ENCODE measurements at places on chromosomes 3 and 15.

DNA sequence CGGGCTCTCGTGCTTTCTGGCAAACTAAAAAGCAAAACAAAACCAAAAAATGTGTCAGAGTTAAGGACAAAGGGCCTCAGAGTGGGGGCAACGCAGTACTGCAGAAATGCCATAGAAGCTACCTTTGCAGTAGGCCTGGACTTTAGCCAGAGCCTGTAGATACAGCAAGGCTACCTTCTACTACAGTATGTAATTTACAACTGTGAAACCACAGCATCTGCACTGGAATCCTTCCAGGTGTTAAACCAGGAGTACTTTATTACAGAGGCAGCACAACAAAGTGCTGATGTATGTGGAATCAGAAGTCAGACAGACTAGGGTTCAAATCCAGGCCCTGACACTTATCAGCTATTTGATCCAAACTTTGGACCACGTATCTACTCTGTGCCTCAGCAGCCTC is 34.9 kb downstream of the RUBCN start:
- DNase-seq = no peak

DNA sequence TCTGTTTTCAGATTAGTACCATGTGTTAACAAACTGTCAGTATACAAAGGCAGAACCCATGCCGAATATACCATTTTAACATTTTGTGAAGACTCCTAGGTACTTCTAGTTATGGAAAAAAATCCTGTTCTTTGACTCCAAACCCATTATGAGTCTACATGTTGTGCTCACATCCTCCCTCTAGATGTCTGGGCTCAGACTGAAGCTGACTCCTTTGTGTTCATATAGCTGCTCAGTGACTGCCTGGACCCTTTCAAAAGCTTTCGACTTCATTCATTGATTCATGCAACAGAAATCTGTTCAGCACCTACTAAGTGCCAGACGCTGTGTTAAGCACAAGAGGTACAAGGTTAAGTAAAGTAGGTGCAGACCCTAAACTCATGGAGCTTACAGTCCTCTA is 60.5 kb downstream of the MEGF11 start:
- DNase-seq = no peak

DNA sequence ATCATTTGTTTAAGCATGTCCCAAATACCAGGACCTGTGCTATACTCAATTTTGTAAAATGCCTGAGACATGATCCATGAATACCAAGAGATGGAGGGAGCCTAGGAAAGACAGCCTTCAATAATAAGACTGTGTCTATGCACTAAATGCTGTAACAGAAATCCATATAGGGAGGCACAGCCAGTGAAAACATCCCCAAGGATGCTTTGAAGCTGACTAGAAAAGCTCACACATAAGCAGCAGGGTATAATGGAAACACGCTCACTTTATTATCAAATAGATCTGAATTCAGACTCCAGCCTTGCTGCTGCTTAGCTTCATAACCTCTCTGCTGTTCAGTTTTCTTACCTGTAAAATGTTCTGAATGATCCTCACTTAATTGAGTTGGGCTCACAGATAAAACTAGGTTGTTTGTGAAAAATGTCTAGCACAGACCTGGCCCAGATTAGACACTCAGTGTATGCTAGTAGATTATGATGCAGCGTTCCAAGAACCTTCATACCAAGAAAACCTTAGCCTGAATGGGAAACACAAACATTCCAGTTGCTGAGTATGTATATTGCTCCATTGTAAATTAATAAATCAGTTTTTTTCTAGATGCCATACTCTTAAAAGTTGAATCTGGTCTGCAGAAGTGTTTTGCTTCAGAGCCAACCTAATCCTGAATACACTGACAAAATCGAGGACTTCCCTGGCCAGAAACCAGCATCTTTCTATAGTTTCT is 3.8 kb upstream of the LARP6 start:
- DNase-seq = no peak

GRCh38 chr15:83721981-83722380 is 68.1 kb downstream of the ADAMTSL3 start:
- no peak for DNase-seq

DNA sequence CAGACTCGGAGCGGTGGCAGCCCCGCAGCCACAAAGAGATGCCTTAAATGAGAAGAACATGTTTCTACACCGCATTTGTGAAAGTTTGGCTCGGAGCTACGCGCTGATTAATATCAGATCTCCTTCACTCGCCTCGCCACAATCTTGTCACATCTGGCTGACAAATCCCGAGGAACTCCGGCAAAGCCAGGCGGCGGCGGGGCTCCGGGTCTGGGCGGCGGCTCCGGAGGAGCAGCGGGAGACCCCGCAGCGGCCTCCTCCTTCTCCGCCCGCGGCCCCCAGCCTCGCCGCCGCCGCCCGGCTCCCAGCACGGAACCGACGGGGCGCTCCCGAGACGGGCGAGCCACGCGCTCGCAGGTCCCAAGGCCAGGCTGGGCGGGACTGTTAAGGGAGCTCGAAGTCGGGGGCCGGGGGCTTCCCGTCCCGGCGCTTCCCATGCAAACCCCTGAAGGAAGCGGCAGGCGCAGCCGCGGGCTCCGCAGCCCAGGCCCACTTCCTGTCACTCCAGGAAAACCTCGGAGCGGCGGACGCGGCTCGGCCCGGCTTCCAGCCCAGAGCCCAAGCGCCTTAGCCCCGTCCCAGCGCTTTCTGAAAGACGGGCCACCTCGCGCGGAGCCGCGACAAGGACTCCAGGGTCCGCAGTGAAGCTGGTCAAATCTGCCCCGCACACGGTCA is 1.2 kb downstream of the BNC1 start:
- DNase-seq = no peak

- no peak for DNase-seq
Observed at GRCh38 chr3:107458871-107459270, 63.9 kb upstream of the BBX start.

DNA sequence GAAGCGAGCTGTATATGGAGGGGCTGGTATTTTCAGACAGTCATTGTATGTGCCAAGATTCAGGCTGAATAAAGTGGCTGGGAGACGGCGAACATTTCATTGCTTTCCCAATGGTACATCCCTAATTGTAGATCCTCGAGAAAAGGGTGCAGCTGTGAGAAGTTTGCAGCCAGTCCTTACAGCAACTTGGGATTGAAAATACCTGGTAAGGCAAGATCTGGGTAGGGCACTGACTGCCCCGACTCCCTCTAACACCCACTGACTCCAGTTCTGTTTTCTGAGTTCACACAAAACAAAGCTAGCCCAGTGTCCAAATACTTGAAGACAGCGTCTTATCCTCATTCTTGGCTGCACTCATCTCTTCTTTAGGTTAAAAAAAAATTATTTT is 63.7 kb downstream of the EDEM1 start:
- no peak for DNase-seq

DNA sequence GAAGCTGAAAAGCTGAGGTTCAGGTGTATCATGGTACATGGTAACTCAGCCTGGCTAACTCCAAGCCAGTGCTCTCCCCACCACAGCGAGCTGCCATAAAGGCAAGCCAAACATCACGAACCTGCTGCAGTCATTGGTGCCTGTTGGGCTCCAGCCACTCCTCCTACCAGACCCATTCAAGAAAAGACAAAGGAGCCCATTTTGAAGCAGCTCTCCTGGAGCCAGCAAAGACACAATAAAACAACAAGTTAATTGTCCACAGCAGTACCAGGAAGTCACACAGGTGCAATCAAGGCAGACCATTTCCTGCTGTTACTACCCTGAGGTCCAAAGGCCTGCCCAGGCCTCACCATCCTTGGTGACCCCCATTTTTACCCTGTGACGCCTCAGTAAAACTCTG is 77.6 kb downstream of the DAPK2 start:
- DNase-seq = no peak

- no peak for DNase-seq
Observed at GRCh38 chr3:14393440-14394106, 8.8 kb upstream of the SLC6A6 start.

DNA sequence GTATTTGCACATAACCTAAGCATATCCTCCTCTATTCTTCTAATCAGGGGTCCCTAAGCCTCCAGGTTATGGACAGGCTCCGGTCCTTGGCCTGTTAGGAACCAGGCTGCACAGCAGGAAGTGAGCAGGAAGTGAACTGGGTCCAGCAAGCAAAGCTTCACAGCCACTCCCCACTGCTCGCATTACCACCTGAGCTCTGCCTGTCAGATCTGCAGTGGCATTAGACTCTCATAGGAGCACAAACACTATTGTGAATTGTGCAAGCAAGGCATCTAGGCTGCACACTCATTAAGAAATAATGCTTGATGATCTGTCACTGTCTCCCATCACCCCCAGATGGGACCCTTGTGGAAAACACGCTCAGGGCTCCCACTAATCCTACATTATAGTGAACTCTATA is 9.8 kb downstream of the MSL2 start:
- no peak for DNase-seq

- DNase-seq = no peak
Observed at GRCh38 chr3:124854009-124854408, 33.2 kb downstream of the ITGB5 start.

GRCh38 chr3:9732080-9732739 is 675 bp downstream of the BRPF1 start:
- no peak for DNase-seq

DNA sequence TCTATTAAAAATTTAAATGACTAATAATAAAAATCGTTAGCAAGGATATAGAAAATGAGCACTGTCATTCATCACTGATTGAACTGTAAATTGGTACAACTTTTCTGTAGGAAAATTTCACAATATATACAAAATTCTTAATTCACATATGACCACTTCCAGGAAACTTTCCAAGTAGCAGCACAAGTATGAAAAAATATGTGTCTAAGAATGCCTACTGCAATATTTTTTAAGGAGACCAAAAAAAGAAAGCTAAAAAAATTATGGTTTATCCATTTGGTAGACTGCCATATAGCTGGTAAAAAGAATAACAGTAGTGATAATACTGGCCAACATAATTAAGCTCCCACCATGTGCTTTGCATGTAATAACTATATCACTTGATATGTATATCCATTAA is 59.2 kb downstream of the KLHL6 start:
- no peak for DNase-seq

- no peak for DNase-seq
Observed at GRCh38 chr3:56782215-56782614, 19.5 kb downstream of the ARHGEF3 start.

DNA sequence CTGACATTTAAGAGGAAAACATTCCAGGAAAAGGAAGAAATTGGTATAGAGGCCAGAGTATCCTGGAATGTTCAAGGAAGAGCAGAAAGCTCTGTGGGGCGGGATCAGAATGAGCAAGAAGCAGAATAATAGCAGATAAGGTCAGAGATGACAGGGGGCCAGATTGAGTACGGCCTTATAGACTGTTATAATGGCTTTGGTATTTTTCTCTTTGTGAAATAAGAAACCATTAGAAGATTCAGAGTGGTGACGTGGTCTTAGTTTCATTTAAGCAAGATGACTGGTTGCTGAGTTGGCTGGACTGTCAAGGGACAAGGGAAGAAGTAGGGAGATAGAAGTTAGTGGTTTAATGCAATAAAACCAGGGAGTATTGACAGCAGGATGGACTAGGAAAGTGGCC is 218.3 kb upstream of the SOX2 start:
- DNase-seq = no peak

- no peak for DNase-seq
Observed at GRCh38 chr15:84881520-84881830, 3.0 kb upstream of the SLC28A1 start.

- DNase-seq = no peak
Observed at GRCh38 chr15:65212097-65212496, 824 bp upstream of the CILP start.

DNA sequence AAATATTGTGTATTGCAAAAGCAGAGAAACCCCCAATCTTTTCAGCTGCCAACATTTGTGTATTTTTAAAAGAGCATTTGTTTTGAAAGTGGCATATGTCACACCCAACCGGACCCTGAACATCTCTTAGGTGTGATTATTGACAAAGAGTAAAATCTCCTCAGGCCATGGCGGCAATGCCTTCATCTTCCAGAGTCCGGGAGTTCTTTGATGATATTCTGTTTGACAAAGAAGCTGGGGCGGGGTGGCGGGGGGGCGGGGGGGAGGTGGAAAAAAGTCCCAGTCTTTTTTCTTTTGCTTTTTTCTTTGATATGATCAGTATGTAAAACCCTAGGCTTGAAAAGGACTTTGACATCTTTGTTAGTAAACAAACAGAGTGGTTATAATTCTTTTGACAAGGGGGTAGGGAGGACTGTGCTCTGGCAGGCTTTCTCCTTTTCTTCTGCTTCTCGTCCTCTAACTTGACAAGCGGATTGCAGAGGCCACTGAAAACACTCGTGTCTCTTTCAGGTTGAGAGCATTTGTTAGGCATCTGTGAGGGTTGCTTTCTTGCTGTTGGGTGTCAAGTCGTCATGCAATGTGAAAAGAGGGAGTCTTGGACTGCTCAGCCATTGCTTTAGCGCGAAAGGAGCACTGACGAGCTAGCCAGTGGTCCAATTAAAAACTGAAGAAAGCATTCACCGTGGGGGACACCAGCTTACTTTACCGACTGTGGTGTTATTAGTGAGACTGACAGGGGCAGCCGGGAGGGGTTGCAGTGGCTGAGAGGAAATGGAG is 243.2 kb downstream of the NSUN3 start:
- DNase-seq = no peak

DNA sequence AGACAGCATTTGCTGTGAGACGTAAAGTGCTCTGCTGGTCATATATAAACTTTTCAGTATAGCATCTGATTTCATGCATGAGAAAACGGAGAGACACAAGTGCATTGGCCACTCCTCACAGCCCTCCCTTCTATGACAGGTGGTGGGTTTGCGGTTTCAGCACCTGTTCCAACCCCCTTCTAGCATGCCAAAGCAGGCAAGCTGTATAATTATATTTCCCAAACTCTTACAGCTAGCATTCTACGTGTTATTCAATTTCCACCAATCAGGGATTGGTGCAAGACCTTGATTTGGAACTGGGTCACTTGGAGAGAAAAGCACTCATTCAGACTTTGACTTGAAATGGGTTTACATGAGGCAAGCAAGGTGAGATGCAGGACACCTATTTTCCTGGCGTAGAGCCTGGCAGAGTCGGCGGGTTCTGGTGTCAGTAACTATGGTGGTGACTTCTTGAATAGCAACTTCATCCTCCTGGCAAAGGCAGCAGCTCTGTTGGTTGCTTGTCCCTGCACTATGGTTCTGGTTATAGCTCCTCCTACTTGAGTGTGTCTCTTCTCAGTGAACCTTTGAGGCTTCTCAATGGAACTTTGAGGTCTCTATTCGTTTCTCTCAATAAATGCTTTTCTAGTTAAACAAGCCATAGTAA is 356.5 kb downstream of the TBL1XR1 start:
- DNase-seq = no peak

Measured in stimulated activated CD8-positive, alpha-beta memory T cell treated with anti-CD3 and anti-CD28 coated beads, Interleukin-4, amount 100 ng/mL, for 1 hour (primary cell).